Motor neuron (in vitro differentiated cells): ENCODE measurements at places on chromosomes 6 and 20. TPM values are rescaled to one million over a fixed set of nuclear protein-coding genes. Genes with fewer than 3 reads are reported as not detected.

GRCh38 chr6:111353912-111354462, 129.0 kb downstream of the REV3L start:
- peak; percentile 15 for ATAC-seq

GRCh38 chr6:90538278-90539046, 48.4 kb downstream of the MAP3K7 start:
- peak; percentile 51 for ATAC-seq

Gene KIAA1755
- total RNA-seq = 0.95 and 1.2 TPM in 2 replicates

Gene MEI4
- not detected in 2 replicates for total RNA-seq

Gene MATN4
- 0.28 TPM in 1 of 2 replicates, not detected in the other for total RNA-seq

- ATAC-seq = no peak
These were observed 186.2 kb upstream of the CST7 start for GRCh38 chr20:24762791-24763350.

DNA sequence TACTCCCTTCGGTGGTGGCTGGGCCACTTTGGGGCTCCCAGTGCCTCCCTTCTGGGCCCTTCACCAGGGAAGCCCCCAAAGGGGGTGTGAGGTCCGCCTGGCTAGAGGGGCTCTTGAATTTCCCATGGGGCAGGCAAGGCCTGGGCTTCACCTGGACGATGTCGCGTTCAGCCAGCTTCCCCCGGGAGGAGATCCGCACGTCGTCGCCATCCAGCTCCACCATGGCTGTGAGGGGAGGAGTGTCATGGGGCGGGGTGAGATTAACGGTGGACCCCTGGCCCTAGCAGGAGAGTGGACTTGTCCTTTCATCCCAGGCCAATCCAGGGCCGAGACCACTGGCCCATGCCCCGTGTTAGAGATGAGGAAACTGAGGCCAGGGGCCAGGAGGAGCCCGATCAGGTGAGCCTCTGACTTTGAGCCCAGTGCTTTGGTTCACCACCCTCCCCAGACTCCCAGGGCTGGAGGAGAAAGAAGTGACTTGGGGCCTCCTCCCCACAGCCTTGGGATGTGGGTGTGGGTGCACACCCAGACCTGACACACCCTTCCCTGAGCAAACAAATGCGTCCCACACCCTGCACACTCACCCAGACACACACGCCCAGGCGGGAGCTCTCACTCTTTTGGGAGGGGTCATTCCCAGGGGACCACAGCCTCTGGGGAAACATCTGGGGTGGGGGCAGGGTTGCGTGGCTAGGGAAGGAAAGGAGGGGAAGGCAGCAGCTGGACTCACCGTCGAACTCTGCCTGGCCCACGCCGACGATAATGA, 46.1 kb downstream of the RAB44 start:
- ATAC-seq = peak; percentile 96

- ATAC-seq = no peak
These were observed 134.4 kb downstream of the LRRC1 start for GRCh38 chr6:53929041-53929820.

DNA sequence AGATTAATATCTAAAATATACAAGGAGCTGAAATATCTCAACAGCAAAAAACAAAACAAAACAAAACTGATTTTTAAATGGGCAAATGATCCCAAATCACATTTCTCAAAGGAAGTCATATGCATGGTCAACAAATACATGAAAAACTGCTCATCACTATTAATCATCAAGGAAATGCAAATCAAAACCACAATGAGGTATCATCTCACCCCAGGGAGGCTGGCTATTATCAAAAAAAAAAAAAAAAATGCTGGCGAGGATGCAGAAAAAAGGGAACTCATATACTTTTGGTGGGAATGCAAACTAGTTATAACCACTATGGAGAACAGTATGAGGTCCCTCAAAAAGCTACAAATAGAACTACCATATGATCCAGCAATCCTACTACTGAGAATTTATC, 34.6 kb downstream of the REPS1 start:
- ATAC-seq = peak; percentile 61

DNA sequence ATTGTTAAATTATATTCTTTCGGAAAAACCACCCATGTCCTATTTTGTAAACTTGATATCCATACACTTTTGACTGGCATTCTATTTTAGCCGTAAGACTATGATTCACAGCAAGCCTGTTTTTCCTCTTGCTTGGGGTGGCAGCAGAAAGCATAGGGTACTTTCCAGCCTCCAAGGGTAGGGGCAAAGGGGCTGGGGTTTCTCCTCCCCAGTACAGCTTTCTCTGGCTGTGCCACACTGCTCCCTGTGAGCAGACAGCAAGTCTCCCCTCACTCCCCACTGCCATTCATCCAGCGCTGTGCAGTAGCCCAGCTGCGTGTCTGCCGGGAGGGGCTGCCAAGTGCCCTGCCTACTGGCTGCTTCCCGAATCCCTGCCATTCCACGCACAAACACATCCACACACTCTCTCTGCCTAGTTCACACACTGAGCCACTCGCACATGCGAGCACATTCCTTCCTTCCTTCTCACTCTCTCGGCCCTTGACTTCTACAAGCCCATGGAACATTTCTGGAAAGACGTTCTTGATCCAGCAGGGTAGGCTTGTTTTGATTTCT, 2.1 kb upstream of the ESR1 start:
- no peak for ATAC-seq

DNA sequence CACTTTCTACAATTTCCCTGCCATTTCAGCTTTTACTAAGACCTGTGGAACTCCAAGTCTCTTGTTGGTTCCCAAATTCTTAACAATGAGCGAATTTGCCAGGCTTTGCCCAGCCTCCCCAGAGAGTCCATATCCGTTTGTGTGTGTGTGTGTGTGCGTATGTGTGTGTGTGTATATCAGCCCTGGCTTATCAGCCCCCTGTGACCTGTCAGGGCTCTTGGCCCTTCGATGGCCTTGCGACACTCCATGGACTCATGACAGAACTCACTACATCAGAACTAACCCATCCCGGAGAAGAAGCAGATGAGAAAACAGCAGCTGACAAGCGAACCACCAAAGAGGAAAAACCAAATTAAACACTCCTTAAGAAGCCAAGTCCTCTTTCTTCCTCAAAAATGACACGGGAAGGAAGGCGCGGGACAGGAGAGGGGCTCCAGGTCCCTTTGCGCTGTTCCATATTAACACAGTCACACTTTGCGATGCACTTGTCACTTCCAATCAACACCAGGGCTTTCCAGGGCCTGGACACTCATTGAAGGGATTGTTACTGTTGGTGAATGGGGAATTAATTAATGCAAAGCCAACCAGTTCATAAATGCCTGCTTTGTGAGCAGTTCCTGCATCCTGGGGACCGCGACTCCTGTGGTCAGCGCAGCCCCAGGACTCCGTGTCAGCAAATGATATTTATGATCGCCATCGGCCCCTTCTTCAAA, 524.0 kb downstream of the CD83 start:
- ATAC-seq = no peak
